Caco-2 (cell line): ENCODE measurements at places on chromosomes 5 and 9. TPM values are rescaled to one million over a fixed set of nuclear protein-coding genes. Genes with fewer than 3 reads are reported as not detected.

DNA sequence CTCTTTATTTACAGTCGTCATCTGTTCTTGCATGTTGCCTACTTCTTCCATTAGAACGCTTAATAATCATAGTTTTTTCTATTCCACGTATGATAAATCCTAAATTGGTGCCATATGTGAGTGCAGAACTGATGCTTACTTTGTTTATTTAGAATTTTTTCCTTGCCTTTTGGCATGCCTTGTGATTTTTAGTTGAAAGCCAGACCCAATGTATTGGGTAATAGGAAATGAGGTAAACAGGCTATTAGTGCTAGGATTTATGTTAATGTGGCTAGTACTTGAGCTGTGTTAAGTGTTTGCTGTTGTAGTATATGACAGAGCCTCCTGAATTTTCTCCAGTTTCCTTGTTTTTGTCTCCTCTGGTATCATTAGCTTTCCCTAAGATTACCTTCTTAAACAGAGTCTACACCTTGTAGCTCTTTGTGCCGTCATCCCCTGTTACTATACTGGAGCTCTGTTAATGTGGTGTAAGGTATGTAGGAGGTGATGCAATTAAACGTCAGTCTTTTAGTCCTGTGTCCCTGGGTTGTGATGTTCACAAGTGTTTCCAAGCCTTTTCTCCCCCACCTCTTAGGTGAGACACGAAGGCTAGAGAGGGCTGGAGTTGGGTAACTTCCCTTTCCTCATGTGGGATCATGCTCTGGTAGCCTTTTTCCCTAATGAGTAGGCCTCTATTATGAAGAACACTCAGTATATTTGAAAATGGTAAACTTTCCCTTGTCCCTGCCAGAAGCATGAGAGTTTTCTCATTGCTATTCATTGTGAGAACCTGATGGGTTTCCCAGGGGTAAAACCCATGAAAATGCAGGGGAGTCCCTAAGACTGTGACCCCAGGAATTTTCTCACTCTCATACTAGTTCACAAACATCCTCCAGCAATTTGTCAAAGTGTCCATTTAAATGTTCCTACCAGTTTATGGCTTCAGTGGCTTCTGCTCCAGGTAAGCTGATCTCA lies 21.2 kb downstream of the SPATA31D3 start:
- H3K27ac ChIP-seq, result no peak overlapping the region
- no peaks in the 10 kb centered on the region for H3K36me3 ChIP-seq
- no peaks in the 10 kb centered on the region for H3K27me3 ChIP-seq
- H3K4me1 ChIP-seq, result no peaks in the 10 kb centered on the region
- no peak for DNase-seq

- peak overlapping the region; percentile 53 for H3K27ac ChIP-seq
- H3K4me1 ChIP-seq, result peaks cover 31% of the 10 kb centered on the region
- H3K4me3 ChIP-seq, result no peak overlapping the region
- H3K36me3 ChIP-seq, result no peaks in the 10 kb centered on the region; the same call in 1 of the 2 replicates
- no peaks in the 10 kb centered on the region for H3K27me3 ChIP-seq
Measured at GRCh38 chr5:53030893-53031292, 41.7 kb downstream of the ITGA2 start.

DNA sequence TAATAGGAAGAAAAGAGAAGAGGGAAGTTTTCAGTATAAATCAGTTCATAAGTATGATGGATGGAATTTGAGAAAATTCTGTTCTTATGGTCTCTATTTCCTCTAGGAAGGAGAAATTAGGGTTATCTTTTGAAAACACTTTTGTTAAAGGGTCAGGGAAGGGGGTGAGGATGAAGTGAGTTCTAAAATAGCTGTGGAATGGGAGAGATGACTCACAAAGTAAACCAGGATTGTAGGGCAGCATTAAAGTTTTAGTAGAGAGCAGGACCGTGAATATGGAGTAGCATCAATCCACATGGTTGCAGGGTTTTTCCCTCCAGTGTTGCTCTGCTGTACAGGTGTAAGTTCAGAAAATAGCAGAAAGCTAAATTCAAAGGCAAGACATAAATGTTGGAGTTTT lies 32.4 kb downstream of the MUSK start:
- no peak overlapping the region for H3K4me3 ChIP-seq
- H3K27ac ChIP-seq, result no peak overlapping the region
- H3K36me3 ChIP-seq, result no peaks in the 10 kb centered on the region
- DNase-seq, result no peak
- 0 out of 2 replicates have a peak, but pooled peaks cover 5% of the 10 kb centered on the region for H3K4me1 ChIP-seq

The GDA gene
- 3.1 and 3.5 TPM in 2 replicates for total RNA-seq

- peaks cover 31% of the 10 kb centered on the region for H3K4me1 ChIP-seq
- H3K4me3 ChIP-seq, result peak overlapping the region; percentile 80
- H3K27me3 ChIP-seq, result no peaks in the 10 kb centered on the region
- peak overlapping the region; percentile 95 for H3K27ac ChIP-seq
- DNase-seq, result no peak
Measured at GRCh38 chr9:137240318-137240840, 708 bp upstream of the TUBB4B start.

GRCh38 chr5:33921002-33921401 lies 15.2 kb upstream of the RXFP3 start:
- no peaks in the 10 kb centered on the region for H3K27me3 ChIP-seq
- H3K4me3 ChIP-seq, result no peak overlapping the region
- no peak overlapping the region for H3K27ac ChIP-seq
- no peak for DNase-seq
- no peaks in the 10 kb centered on the region for H3K36me3 ChIP-seq

The FGF10 gene
- total RNA-seq, result not detected in 2 replicates

The CKMT2 gene
- total RNA-seq, result not detected in 2 replicates

The RANBP17 gene
- 28.2 and 31.8 TPM in 2 replicates for total RNA-seq

The PCDHA10 gene
- 0.02 and 0.07 TPM in 2 replicates for total RNA-seq

The SLC25A2 gene
- 0.64 and 0.67 TPM in 2 replicates for total RNA-seq

- no peak overlapping the region for H3K27ac ChIP-seq
- H3K36me3 ChIP-seq, result no peaks in the 10 kb centered on the region
- H3K4me1 ChIP-seq, result peaks cover 6% of the 10 kb centered on the region
Measured at GRCh38 chr5:17356551-17356950, 139.1 kb downstream of the BASP1 start.
